Inflammatory macrophage treated with lipopolysaccharide for 1 hour (primary cell): ENCODE measurements at places on chromosomes 2 and 18.

GRCh38 chr2:79619976-79620375 lies 107.1 kb downstream of the CTNNA2 start:
- DNase-seq = no peak

DNA sequence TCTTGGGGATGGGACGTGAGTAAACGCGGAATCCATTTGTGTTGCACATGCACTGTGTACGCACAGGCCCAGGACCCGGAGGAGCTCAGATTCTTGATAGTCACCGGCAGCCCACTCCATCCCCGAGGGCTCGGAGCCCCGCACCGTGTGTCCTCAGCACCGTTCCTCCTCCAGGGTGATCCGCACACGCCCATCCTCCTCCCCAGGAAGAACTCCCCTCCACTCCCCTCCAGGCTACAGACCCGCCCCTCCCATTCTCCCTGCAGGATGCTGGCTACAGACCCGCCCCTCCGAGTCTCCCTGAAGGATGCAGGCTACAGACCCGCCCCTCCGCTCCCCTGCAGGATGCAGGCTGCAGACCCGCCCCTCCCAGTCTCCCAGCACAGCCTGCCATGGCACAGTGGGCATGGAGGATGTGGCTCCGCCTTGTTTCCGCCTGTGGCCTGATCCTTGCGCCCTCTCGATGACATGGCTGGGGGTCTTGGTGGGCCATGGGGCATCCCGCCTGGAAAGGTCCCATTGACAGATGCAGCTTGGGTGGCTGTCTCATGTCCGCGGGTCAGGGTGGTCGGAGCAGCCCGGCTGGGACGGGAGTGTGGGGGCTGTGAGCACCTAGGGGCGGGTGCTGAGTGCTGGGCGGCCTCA lies 14.1 kb downstream of the CTDP1 start:
- DNase-seq = no peak

DNA sequence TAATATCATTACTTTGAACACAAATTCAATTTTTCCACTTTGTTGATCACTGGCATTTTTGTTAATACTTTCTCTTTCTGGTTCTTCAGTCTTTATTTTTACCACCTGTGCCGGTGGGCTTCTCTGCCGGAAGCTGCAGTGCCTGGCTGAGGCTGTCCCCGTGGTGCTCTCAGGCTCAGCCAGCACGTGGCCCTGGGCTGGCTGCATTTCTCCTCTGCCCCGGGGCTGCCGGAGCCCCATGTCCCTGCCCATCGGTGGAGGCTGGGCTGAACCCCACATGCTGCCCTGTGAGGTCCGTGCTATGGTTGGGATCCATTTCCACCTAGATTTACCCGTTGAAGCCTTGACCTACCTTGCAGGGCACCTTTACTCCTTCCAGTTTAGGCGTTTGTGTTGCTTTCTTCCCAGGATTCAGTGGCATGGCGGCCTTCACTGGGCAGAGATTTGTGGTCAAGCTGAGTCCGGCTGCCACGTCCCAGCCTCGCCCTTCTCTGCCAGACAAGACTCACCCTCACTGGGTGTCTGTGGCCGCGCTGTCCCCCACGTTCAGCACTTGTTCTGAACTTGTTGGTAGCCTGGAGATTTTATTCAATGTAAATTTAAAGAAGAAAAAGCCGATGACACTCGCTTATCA lies 12.8 kb upstream of the TMEM18 start:
- DNase-seq = no peak

DNA sequence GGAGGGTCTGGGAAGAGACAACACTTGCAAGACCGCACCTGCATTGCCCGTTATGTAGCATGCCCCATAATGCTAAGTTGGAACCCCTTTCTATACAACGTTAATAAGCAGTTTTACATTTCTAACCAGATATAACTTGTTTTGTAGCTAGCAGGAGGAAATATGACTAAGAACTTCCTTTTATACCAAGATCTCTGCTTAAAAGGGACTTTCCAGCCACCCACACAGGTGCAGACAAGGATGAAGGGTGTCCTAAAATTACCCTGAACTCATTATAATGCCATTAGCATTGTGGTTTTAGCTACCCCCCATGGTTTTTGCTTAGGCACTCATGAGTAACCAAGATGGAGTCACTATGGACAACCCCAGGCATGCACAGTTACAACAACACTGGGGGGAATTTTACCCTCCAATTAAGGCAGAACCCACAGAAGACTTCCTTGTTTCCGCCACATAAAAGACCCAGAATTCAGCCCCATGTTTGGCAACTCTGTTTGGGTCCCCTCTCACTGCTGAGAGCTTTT lies 362.8 kb downstream of the CBLN2 start:
- DNase-seq = peak; percentile 22

DNA sequence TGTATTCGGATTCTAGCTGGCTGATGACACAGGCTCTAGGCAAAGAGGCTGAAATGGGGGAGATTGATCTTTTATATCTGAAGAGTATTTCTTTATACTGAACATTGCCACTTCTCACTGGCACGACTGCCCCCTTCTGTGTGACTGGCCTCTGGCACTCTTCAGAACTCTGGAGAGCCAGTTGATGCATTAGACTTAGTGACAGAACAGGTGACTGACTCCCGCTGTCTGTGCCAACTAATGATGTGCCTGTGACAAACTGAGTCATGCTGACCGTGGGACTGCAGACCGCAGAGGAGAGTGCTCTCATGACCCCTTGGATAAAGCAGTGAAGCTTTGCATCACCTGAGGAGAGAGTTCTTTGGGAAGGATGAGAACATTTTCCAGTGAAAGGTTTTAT lies 14.4 kb downstream of the MGAT5 start:
- DNase-seq = no peak

DNA sequence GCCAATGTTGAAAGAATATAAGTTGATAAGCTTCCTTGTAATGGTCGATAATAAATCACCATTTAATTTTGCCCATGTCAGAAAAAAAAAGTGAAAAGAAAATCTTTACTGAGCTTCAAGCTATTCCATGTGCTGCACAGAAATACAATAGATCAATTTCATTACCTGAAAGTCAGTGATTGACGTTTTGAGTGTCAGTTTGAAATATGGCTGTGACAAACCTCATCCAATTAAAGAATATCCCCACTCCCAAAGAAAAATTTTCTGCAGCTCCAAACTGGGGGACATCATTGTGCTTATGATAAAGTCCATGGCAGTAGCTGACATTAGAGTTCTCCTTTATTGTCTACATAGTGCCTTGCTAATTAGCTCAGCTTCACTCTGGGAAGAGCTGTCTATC lies 184.8 kb upstream of the RPRM start:
- DNase-seq = no peak

- DNase-seq = peak; percentile 49
Observed at GRCh38 chr2:64501946-64502345, 22.2 kb upstream of the AFTPH start.

- DNase-seq = no peak
Observed at GRCh38 chr2:219021591-219021990, 19.7 kb downstream of the CFAP65 start.

- DNase-seq = no peak
Observed at GRCh38 chr18:22347606-22348511, 69.9 kb downstream of the CTAGE1 start.

GRCh38 chr2:70094171-70094977 lies 7.1 kb downstream of the PCBP1 start:
- no peak for DNase-seq

DNA sequence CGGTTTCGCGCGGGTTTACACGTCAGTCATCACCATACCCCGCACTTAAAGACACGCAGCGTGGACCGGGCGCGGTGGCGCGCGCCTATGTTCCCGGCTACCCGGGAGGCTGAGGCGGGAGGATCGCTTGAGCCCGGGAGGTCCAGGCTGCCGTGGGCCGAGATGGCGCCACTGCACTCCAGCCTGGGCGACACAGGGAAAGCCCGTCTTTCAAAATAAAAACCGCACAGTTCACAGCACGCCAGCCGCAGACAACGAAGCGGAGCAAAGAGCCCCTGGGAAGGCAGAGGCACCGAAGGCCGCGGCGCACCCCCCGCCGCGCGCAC lies 328 bp downstream of the DTYMK start:
- no peak for DNase-seq

- no peak for DNase-seq
Observed at GRCh38 chr2:190499273-190499672, 35.2 kb downstream of the NEMP2 start.

DNA sequence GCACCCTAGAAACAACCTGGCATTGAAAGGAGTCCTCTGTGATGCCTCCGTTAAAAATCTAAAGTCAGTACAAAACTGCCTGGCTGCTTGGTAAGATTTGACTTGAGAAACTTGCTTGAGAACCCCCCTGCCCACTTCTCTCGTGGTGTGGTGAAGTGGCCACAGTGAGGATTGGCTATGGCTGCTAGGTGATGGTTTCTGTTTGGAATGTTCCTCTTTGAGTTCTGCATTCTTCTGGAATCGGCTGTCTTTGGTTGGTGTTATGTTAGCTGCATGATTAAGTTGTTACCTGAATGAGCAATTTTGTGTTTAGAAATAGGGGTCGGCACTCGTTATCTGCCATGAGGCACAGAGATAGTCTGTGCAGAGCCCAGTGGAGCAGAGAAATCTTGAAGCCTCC lies 21.7 kb upstream of the SAG start:
- no peak for DNase-seq

DNA sequence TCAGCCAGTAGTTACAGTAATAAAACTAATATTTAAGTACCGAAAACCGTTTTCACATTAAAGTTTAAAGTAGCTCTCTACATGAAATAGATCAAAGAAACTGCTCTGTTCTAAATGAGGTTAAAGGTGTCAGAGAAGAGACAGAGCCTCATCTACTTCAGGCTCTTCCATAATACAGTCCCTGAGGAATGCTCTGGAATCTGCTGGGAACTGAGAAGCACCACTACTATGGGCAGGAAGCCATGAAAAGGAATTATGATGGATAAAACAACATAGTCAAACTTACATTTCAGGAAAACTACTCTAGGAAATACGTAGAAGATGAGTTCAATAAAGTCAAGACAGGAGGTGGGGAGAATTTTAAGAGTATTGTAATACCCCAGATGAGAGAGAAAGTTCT lies 60.0 kb downstream of the ROCK1 start:
- DNase-seq = no peak

- no peak for DNase-seq
Observed at GRCh38 chr18:38318416-38318815, 752.8 kb upstream of the CELF4 start.

DNA sequence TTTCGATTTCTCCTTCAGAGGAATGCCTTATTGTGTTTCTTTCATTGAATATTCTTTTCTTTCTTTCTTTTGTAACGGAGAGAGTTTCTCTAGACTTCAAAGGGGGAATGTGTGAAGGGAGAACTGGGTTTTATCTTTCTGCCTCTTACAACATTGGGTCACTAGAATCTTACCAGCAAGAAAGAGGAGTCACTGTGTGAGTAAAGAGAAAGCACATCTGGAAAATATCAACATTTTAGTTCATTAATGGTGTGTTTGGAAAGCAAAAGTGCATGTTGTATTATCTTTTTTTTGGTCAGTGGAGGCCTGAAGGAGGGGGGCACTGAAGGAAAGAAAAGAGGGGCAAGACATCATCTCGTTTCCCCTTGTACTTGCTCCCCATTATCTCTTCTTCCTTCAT lies 86.6 kb upstream of the THOC1 start:
- no peak for DNase-seq

DNA sequence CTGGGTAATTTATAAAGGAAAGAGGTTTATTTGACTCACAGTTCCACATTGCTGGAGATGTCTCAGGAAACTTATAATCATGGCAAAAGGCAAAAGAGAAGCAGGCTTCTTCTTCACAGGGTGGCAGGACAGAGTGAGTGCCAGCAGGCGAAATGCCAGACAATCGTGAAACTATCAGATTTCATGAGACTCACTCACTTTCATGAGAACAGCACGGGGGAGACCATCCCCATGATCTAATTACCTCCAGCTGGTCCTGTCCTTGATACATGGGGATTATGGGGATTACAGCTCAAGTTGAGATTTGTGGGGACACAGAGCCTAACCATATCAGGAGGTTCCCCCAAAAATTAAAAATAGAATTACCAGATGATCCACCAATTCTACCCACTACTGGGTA lies 675.5 kb upstream of the SLC8A1 start:
- DNase-seq = no peak

DNA sequence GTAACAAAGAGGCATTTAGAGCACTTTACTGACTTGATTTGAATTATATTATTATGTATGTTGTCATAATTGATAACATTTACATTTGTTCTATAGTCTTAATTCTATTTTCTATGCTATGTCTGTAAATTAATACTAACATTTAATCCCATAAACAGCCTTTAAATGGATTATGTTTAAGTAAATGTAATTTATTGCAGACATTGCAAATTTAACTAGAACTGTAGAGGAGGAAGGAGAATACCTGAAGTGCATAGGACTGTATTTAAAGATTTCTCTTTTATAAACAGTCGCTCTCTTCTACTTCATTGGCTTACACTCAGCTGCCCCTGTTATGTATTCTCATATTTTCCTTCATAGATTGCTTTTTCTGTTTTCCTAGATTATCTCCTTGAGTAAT lies 92.4 kb downstream of the SPAG16 start:
- no peak for DNase-seq

- no peak for DNase-seq
Observed at GRCh38 chr2:77567723-77568122, 45.5 kb upstream of the LRRTM4 start.

DNA sequence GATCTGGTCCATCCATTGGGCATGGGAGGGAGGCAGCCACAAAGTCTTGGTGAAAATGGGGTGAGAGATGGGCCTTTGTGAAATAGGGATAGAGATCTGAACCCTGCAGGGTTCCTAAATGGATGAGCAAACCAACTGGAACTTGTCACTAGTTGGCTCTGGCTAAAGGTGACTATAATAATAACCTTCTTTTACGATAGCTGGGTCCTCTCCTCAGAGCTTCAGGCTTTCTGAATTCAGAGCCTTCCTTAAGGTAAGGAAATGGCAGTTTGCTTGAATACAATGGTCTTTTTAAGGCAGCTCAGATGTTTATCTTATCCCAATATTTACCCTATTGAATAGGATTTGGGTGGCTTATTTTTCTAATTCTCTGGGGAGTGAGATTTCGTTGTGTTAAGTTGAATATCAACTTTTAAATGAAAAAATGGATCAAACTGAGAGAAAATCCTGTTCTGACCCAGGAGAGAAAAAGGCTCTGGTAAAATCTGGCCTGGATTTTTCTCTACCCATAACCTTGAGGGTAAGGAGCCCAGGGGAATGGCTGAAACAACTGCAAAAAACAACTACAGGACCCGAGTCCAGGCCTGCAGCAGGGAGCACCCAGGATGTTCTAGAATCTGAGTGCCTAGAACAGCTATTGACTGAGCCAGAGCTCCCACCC lies 61.1 kb upstream of the CXCR4 start:
- DNase-seq = no peak

- no peak for DNase-seq
Observed at GRCh38 chr2:170492010-170492409, 223.1 kb upstream of the SP5 start.

- DNase-seq = no peak
Observed at GRCh38 chr2:182864949-182865570, 1.4 kb downstream of the FRZB start.
